ENCODE measurements at places on chromosomes 6 and 20. TPM values are rescaled to one million over a fixed set of nuclear protein-coding genes. Genes with fewer than 3 reads are reported as not detected.
A peak's percentile ranks its signal among the peaks of the same experiment; 100 is the strongest.

GRCh38 chr20:57034001-57034400 is 232.4 kb downstream of the BMP7 start:
- DNase-seq = no peak

DNA sequence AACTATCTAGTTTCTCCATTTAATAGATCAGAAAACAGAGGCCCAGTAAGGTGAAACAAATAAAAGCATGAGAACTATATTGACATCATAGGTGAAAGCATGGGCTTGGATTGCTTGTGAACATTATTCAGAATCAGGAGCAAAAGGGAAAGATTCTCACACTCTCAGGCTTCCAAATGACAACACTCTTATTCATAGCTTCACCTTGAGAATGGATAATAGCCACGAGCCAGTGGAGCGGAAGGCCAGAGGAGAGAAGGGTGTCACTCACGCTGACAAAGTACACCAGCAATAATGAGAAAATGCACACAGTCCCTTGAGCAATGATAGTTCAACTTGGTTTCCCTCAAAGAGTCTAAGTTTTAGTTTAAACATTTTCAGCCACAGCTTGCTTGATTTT is 339.0 kb downstream of the TPBG start:
- no peak for DNase-seq

DNA sequence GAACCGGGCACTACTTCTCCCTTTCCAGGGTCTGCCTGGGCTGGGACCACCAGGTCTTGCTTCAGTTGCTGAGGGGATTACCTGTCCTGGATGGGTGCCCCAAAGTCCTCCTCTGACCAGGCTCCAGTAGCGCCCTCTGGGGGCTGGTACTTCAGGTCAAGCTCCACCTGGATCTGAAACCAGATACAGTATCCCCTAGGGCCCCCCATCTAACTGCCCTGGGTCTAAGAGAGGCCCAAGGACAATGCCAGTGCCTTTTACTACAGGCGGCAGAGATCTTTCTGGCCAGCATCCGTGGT is 11.2 kb upstream of the SPAG4 start:
- DNase-seq = no peak

- peak; percentile 52 for DNase-seq
Observed at GRCh38 chr6:52362443-52363227, 684 bp downstream of the PAQR8 start.

- DNase-seq = no peak
Observed at GRCh38 chr20:62656197-62656918, 14.1 kb downstream of the SLCO4A1 start.

SLC26A8 gene
- not detected for total RNA-seq

DNA sequence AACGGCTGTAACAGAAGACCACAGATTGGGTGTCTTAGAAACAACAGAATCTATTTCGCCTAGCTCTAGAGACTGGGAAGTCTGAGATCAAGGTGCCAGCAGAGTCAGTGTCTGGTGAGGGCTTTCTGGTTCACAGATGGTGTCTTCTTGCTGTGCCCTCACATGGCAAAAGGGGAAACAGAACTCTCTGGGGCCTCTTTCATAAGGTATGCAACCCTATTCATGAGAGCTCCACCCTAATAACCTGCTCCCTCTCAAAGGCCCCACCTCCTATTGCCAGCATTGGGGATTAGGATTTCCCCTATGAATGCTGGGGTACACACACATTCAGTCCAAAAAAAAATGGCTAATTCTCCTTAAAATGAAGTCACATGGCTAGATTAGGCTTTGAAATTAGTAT is 10.0 kb downstream of the TXNDC5 start:
- no peak for DNase-seq

GRCh38 chr6:75283907-75284631 is 523 bp downstream of the TMEM30A start:
- no peak for DNase-seq

DNA sequence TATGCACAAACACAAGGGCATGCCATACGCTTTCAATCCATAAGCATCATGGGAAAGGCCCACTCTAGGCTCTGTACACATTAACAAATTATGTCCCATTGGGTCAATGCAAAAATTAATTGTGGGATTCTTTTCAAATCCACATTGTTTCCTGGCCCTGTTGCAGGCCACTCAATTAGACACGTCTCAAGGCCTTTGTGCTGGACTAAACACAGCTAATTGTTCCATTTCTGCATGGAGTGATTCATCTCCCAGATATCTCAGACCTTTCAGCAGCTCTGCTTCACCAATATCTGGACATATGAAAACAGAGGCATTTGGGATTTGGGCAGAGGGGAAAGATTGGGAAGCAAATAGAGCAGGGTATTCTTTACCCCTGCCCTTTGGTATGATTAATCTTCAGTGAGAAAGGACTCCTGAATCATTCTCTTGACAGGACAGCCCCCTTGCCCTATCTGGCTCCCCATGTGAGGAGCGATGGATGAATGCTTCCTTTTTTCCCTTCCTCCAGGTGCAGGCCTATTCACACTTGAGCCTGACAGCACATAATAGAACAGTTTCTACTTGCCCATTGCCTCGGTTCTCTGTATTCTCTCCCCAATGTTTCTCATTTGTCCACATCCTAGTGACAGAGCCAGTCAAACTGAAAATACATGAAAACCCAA is 547.6 kb downstream of the HAO1 start:
- DNase-seq = no peak

Data from Right ventricle myocardium superior (tissue), 1 donor.